B cell (primary cell): ENCODE measurements at places on chromosomes 5 and 9. TPM values are rescaled to one million over a fixed set of nuclear protein-coding genes. Genes with fewer than 3 reads are reported as not detected.
A peak's percentile ranks its signal among the peaks of the same experiment; 100 is the strongest.

GRCh38 chr5:95816341-95816740, 6.2 kb downstream of the GLRX start:
- DNase-seq: no peak

Gene GLRA1
- total RNA-seq: not detected in 2 replicates

- DNase-seq: no peak
Measured at GRCh38 chr9:20786807-20787206, 102.7 kb downstream of the FOCAD start.

DNA sequence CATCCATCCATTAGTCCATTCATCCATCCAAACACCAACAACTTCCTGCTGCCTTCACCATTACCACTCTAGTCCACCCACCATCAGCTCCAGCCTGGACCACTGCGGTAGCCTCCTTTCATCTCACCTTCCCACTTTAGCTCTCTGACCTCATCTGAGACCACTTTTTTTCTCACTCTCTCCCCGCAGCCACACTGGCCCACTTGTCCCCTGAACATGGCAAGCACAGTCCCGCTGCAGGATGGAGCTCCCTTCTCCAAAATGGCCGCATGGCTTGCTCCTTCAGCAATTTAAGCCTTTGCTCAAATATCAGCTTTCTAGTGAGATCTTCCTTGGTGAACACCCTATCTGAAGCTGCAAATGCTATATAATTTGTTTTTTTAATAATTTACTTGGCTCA, 11.1 kb downstream of the CSF1R start:
- DNase-seq: no peak

Gene ELOVL7
- 0.54 TPM in 1 of 2 replicates, not detected in the other for total RNA-seq

GRCh38 chr9:108474356-108474755, 381.4 kb downstream of the ACTL7B start:
- no peak for DNase-seq

DNA sequence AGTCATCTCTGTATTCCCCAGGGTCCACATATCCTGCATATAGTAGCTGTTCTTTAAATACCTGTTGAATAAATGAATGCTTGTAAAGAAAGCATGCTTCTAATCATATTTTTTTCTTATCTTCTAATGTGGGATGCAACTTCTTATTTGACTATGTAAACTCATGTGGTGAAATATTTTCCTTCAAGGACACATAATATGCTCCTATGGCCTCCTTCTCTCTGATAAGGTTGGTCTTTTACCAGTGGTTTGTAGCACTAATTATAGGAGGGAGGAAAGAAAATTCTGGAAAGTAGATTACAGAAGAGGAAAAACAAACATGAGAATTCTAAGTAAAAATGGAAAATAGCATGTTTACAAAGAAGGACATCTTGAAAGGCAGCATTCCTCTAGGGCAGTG, 28.6 kb upstream of the C5orf63 start:
- DNase-seq: no peak

- DNase-seq: no peak
Measured at GRCh38 chr9:95494022-95494415, 22.8 kb downstream of the PTCH1 start.

GRCh38 chr5:127411381-127411780, 106.1 kb upstream of the PRRC1 start:
- no peak for DNase-seq

DNA sequence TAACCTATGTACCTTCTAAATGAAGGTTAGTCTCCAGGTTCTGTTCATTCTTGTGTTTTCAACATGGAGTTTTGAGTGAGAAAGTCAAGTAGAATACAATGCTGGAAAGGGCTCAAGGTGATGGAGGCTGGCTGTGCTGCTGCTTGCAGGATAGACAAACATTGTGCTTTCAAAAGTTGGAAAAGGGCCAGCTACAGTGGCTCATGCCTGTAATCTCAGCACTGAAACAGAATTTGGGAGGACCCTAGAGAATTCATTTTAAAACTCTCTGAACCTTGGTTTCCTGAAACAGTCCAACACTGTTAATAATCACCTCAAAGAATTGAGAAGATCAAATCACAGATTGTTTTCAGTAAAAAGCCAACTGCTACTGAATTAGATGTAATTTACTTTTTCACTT, 15.4 kb upstream of the IARS1 start:
- no peak for DNase-seq

Gene SLC1A3
- 0.37 TPM in 1 of 2 replicates, not detected in the other for total RNA-seq

- DNase-seq: no peak
Measured at GRCh38 chr9:72362118-72362531, 2.9 kb downstream of the ZFAND5 start.

DNA sequence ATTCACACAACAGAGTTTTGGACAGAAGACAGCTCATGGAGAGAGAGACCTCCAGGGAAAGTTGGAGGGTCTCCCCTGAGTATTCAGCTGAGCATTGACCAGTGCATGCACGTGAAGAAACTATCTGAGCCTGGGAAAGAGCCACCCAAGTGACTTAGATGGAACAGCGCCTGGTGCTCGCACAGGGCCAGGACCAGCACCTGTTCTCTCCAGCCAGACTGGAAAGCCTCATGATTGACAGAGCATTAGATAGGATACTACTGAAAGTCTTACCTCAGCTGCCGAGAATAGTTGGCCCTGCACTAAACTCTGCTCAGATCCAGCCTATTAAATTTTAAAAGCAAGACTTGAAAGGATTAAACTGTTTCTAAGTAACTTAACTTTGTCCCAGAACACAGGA, 28.3 kb upstream of the NEURL1B start:
- DNase-seq: no peak

Gene KIF24
- total RNA-seq: 0.79 and 0.87 TPM in 2 replicates

DNA sequence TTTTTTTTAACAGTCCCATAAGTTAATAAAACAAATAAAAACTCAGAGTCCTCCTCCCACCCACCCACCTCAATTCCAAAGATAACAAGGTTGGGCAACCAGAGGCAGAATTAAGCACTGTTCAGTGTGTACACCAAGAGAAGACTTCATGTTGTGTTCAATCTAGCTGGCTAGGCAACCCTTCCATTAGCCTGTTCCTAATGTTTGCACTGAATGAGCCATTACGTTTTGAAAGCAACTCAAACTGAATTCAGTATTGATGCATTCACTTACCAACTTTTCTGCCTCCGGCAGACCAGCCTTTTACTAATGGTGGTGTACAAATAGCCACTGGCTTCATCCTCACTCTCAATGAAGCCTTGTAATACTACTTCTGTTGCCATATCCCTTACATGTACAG, 47.5 kb downstream of the PBX3 start:
- DNase-seq: no peak

Gene FAM78A
- 41.8 and 42.9 TPM in 2 replicates for total RNA-seq

Gene CMBL
- total RNA-seq: not detected in 2 replicates

GRCh38 chr9:118569148-118569547, 800.1 kb downstream of the BRINP1 start:
- no peak for DNase-seq

Gene NMUR2
- not detected in 2 replicates for total RNA-seq

DNA sequence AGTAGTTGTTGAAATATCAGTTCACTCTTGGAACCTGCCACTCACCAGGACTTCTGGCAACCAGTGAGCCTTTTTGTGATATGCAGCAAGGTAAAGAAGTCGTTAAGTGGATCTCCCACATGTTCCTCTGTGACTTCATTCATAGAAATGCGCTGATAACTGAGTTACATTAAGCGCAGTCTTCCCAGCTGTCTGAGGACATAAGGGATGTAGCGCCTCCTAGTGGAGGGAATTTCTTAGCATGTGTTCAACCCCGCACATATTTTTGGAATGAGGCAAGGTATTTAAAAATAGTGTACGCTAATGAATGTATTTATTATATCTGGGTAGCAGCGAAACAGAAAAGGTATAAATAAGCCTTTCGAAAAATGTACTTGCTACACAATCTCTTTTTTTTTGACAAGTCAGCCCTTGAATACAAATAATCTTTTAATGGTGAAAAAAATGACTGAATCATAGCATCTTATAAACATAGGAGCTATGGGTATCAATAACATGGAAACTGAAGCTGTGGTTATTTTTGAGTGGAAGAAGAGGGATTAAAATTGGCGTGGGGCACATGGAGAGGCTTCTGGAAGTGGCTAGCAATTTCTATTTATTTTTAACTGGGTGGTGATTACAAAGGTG, 38.0 kb downstream of the PALM2AKAP2 start:
- peak; percentile 49 for DNase-seq

GRCh38 chr5:135012033-135012588, 21.9 kb downstream of the PITX1 start:
- no peak for DNase-seq

GRCh38 chr5:87127426-87127825, 140.3 kb upstream of the RASA1 start:
- no peak for DNase-seq

Gene SLC34A1
- total RNA-seq: not detected in 2 replicates

DNA sequence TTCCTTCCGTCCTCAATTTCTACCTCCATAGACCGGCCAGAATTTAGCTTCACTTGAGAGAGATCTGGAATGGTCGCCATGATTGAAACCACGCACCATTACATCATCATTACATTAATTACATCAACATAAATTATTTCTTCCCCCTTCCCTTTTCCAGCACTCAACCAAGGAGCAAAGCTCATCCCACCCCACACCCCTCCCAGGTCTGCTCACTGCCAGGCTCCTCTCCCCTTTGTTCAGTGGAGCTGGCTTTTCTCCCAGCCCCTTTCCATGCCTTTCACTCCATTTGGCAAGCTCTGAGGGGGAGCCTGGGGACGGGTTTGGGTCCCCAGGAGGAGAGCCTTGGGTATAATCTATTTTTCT, 8.4 kb downstream of the RACK1 start:
- DNase-seq: no peak

DNA sequence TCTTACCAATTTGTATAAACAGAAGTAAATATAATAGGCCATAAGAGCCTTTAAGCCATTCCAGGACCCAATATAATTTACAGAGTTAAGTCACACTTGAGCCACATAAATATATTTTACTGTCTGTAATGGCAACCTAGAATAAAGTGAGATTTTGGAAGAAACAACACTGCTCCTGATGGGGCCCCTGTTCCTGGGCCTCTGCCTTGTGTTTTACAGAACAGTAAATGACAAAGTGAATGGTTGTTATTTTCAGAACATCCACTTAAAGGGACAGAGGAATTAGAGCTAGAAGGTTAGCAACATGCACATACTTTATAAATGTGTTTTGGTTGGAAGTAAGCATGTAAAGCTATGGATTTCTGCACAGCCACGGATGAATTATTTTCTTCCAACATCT, 3.6 kb downstream of the PTGER4 start:
- no peak for DNase-seq

DNA sequence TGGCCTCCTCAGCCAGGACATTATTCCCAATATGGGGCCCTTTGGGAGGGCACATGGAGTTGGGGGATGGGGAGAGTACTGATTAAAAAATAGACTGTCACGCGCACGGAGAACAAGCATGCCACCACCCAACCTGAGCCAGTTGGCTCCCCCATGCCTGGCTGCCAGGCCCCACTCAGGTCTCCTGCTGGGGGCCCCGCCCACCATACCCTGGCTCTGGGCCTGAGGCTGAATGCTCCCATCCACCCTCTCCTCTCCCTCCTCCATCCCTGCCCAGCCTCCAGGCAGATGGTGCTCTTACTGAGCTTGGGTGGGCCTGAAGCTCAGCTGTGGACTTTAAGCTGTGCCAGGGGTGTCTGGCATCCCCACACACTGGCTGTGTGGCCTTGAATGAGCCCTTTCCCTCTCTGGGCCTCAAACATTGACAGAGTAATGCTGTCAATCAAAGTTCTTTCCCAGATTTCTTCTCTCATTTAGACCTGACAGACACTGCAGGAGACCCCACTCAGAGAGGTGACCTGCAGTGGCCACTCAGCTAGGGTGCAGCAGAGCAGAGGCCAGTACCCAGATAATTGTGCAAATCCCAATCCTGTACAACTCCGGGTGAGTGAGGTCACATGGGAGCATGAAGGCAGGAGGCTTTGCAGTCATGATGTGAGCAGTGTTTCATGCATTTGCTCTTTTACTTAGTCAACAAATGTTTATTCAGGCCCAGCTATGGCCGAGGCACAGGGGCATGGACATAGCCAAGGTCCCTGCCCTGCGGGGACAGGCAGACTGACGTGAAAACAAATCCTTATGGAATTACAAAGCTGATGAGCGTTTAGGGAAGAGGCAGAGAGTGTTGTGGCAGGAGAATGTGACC, 9.8 kb upstream of the SYNPO start:
- no peak for DNase-seq

GRCh38 chr9:4098031-4098430, 201.8 kb downstream of the GLIS3 start:
- no peak for DNase-seq

Gene PCDHA9
- total RNA-seq: not detected in 2 replicates

DNA sequence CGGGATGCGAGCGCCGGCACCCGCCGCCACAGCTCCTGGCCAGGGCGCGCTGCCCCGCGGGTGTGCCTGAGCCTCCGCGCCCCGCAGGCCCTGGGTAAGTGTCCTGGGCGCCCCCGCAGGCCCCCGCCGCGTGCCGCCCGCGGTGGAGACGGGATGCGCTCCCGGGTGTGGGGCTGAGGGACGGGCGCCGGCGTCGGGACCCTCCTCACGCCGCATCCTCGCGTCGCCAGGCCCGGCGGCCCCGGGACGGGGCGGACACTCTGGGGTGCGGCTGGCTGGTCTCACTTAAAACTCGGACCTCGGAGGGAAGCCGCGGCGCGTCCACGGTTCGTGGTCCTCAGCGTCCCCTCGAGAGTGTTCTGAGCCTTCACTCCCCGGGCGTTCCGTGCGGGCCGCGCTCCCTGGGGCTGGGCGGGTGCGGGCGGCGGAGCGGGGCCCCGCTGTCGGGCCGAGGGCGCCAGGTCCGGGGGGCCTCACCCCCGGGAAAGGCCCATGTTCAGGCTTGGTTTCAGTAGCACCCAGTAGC, 275 bp downstream of the AHRR start:
- DNase-seq: no peak

Gene TTLL11
- 3.8 and 3.9 TPM in 2 replicates for total RNA-seq

DNA sequence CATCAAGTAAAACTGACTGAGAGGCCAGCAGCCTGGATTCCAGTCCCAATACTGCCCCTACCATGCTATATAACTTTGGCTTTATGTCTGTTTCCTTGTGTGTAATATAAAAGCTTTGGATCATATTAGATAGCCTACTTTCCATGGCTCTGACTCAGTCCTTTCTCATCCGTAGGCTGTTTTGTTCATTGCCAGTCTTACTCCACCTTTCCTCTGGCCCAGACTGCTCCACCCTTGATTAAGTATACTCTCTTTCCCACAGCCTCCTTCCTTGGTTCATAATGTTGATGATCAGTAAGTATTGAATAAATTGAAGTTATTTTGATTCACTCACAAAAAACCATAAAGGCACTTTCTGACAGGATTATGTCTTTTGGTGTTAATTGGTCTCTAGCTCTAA, 1.5 kb upstream of the MRPS30 start:
- DNase-seq: no peak

DNA sequence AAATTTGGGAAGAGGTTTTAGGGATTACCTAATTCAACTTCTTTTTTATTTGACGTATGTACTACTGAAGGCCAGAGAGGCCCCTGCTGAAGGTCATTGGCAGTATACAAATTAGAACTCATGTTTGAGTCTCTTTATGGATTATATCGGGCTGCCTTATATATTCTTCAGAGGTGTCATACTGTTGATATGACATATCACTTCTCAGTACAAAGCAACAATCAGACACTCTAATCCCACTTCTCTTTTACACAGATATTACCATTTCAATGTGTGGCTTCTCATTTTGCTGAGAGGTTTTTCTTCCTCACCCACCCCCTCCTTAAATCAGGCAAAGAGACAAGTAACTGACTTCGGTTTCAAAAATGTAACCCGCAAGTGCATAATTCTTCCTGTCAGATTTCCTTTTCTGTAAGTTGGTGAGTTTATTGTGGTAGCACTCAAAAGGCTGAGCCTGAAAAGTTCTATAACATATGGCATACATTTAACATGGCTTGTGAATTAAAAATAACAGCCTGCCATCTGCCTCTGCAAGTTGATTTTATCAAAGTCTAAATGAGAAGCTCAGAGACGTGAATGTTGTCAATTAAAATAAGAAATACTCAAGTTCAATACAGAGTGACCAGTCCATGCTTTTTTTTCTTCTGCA, 163.6 kb upstream of the RORB start:
- no peak for DNase-seq
